ENCODE measurements at places on chromosomes 16 and 17. TPM values are rescaled to one million over a fixed set of nuclear protein-coding genes. Genes with fewer than 3 reads are reported as not detected.

Gene DCTN5
- total RNA-seq = 63.6 TPM

Gene SLC13A2
- total RNA-seq = 0.10 TPM

Gene TMEM235
- not detected for total RNA-seq

Gene CCL5
- 1.5 TPM for total RNA-seq

Gene LITAFD
- total RNA-seq = not detected
